Sciatic nerve (tissue), 2 donors: ENCODE measurements at places on chromosomes 16 and 17.

DNA sequence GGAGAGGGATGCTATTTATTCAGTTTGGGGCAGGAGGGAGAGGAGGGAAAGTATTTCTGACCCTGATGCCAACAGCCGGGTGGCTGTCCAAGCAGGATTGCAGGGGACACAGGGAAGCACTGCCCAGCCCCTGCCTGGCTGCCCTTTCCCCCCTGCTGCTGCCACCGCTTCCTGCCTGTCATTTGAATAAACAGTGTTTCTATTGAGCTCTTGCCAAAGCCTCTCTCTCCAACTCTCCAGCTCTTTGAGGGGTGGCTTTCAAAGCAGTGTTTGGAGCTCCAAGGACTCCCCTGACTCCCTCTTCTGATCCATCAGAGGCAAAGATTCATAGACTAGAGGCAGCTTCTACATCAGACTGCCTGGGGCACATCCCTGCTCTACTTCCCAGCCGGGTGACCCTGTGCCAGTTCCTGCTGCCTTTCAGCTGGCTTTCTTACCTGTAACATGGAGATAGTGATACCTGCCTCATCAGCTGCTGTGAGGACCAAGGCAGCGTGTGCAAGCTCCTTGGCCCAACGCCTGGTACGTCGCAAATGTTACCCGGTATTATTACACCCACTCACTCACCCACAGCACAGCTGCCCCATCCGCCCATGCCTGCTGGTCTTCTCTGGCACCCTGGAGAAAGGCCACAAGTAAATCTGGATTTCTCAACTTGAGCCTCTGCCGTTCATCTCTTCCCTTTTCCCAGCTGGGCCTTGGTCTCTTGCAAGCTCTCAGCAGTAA, 9.5 kb downstream of the PROCA1 start:
- DNase-seq = no peak

- no peak for DNase-seq
These were observed 45.8 kb downstream of the ESRP2 start for GRCh38 chr16:68190081-68190480.

- no peak for DNase-seq
These were observed 24.3 kb downstream of the STAT3 start for GRCh38 chr17:42363767-42364585.

GRCh38 chr17:28484296-28484695, 10.9 kb downstream of the SLC13A2 start:
- DNase-seq = no peak

DNA sequence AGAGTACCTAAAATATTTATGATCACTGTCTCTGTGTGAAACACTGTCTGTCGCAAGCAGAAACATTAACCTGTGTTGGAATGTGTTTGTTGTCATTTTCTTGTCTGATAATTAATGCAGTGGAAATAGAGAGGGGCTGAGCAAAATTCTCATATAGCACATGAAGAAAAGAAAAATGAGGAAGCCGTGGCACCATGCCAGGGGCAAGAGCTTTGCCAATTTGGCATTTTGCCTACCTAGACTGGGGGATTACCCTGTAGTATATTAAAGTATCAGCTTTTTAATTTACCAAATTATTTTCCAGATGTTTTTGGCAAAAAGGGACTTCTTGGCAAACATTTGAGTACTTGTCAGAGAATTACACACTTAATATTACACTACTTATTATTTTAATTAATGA, 1326.6 kb upstream of the GOT2 start:
- no peak for DNase-seq

DNA sequence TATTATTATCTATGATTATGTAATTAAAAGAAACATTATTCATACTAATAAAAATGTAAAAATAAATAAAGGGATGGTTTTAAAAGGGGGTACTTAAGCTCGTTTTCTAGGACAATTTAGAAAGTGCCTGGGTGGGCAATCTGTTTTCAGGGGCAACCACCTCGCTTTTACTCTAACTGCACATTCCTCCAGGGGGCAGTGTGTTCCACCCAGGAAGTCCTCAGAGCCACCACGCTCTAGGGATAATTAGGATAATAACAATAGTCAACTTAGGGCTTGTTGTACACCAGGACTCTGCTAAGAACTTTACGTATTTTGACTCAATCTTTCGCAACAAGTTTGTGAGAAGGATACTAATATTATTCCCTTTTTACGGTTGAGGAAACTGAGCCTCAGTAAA, 396.7 kb upstream of the MAF start:
- no peak for DNase-seq

- DNase-seq = no peak
These were observed 153.2 kb upstream of the KCNJ18 start for GRCh38 chr17:21539146-21539545.
